ENCODE measurements at places on chromosomes 7 and 10.

DNA sequence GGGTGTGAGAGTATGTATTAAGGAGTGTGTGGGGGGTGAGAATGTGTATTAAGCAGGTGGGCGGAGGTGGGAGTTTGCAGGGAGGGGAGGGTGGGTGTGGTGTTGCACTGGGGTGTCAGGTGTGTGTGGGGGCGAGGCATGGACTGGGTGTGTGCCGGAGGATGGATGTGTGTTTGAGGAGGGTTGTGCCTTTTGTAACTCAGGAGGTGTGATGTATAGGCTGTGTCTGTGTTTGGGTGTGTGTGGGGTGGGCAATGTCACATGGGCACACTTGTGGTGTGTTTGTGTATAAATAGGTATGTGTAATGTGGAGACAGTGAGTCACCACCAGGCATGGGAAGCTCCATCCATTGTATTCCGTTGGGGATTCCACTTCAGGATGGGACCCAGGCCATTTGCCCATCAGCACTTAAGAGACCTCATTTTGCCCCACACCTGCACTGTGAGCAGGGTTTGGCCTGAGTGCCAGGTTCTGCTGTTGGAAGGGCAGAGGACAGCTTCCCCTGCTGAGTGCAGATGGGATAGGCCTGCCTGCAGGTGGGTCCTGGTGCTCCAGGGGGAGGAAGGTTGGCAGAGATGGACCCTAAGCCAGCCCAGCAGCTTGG, 5.8 kb downstream of the UNC5B start:
- DNase-seq = no peak

DNA sequence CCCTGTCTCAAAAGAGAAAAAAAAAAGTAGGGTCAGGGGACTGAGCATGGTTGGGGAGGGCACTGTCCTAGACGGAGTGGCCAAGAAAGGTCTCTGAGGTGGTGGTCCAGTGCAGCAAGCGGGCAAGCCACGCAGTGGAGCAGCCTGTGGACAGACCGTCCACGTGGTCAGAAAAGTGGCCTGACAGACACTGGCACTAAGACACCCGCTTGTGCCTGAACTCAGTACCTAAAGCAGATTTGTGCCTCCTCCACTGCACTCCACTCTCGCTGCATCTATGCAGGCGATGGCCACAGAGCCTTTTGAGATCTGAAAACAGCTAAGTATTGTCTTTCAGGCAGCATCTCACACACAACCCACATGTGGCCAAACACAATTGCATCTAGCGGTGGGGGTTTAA, 8.8 kb downstream of the ASB10 start:
- no peak for DNase-seq

GRCh38 chr10:16742165-16742960, 74.9 kb downstream of the RSU1 start:
- no peak for DNase-seq

DNA sequence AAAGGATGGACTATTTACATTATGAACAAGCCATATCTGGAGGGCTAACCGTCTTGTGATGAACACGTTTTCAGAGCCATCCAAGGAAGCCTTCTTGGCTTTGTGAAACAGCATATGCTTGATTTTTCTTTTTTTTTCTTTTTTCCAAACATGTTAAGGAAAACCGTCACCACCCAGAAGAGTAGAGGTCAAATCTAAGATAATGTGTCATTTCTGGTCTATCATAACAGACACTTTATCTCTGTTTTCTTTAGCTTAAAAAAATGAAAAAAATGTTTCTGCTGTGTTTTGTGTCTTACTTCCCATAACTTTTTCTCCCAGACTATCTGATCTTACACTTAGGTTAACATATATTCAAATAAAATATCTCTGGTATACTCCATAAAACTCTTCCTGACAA, 76.1 kb upstream of the DGKB start:
- DNase-seq = no peak

DNA sequence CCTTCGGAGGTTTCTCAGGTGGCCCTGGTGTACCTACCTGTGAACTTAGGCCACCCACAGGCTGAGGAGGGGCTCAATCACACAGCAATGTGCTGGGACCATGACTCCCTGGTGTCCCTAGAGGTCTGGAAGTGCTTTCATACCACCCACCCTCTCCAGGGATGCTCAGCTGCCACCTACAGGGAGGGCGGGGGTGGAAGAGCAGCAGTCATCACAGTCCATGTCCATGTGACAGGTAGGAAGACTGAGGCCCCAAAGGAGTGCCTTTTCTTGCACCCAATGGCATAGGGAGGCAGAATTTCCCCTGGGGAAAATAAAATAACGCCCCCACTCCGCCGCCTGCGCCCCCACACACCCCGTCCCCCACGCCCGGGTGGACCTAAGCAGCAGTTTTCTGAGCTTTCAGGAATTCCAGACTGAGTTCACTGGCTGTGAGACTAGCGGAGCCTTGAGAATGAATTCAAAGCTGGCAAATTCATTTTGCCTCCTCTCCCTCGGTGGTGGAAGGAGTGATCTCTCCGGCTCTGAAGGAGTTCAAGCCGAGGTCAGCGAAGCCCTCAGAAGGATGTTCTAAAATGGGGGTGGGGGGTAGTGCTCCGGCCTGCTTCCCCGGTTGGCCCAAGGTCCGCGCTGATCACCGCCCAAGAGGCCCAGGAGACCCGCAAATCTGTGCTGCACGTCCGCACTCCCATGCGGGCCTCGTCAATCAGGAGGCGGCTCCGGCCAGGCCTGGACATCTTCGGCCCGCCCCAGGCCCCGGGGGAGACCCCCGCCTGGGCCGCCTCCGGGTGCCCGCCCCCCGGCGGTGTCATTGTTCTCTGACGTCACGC, 2.1 kb upstream of the ZMIZ1 start:
- DNase-seq = no peak

DNA sequence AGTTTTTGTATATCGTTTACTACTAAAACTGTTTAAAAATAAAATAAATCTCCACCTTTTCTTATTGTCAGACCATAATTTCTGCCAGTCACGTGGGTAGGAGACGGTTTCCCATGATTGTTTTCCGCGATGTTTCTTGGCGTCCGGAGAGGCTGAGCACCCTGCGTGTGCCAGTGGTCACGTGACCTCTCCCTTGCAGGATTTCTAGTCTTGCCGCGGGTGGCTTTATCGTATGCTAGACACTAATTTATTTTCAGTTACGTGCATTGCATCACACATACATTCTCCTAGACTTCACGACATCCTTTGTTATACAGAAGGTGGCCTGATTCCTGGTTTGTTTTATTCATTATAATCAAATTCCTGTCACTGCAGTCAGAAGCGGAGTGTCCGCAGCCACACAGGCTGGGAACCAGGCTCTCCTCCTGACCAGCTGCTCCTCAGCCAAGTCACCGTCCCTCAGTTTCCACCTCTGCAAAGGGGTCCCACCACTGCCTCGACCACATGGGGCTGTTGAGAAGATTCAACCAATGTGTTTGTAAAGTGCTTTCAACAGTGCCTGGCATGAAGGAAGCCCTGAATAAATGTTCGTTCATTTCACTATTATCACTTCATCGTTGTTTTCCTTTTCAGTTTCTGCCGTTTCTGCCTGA, 203.2 kb upstream of the PPP2R2D start:
- DNase-seq = no peak

DNA sequence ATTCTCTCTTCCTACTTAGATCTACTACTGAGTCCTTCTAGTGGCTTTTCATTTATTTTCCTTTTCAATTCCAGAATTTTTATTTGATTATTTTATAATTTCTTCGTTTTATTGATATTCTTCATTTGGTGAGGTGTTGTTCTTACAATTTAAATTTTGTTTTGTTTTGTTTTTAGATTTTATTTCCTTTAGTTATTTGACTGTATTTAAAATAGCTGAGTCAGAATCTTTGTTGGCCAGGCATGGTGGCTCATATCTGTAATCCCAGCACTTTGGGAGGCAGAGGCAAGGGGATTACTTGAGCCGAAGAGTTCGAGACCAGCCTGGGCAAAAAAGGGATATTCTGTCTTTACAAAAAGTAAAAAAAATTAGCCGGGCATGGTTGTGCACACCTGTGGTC, 36.1 kb downstream of the AKAP9 start:
- no peak for DNase-seq

GRCh38 chr10:60042262-60042661, 135.9 kb upstream of the CCDC6 start:
- DNase-seq = no peak

DNA sequence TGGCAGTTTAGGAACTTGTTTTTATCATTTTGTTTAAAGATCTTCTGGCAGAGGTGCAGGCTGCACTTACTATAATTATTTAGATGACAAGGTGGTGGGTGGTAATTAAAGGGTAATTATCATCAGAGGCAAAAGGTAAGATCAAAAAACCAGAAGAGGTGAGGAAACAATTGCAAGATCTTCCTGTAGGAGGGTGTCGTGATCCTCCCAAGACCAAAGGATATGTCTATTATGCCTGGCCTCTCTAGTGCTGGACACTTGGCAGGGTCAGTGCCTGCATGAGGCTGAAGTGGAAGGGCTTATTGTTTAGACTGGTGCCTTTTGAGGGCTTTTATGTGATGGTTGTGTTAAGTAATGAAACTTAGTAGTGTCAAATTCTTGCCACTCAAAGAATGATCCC, 1.8 kb upstream of the WAPL start:
- no peak for DNase-seq

DNA sequence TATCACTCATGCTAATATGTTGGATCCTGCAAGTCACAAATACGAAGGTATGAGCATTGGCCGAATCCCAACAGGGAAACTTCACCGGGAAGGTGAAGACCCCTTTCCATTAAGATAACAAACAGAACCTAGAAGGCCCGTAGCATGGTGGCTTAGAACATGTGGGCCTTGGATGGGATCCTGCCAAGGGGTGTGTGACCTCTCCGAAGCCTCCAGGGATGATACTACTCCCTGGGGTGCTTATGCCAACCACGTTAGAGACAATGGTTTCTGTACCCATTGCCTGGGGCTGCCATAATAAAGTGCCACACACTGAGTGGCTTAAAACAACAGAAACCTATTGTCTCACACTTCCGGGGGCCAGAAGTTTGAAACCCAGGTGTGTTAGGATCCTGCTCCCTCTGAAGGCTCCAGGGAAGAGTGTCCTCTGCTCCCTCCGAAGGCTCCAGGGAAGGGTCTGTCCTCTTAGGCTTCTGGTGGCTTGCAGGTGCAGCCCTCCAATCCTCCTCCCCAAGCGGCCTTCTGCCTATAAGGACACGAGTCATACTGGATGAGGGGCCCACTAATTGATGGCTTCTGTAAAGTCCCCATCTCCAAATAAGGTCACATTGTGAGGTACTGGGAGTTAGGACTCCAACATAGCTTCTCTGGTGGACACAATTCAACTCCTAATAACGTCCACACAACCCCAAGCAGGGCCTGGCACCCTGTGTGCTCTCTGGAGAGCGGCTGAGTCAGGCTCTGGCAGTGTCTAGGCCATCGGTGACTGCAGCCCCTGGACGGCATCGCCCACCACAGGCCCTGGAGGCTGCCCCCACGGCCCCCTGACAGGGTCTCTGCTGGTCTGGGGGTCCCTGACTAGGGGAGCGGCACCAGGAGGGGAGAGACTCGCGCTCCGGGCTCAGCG, 992 bp upstream of the MGMT start:
- DNase-seq = no peak

DNA sequence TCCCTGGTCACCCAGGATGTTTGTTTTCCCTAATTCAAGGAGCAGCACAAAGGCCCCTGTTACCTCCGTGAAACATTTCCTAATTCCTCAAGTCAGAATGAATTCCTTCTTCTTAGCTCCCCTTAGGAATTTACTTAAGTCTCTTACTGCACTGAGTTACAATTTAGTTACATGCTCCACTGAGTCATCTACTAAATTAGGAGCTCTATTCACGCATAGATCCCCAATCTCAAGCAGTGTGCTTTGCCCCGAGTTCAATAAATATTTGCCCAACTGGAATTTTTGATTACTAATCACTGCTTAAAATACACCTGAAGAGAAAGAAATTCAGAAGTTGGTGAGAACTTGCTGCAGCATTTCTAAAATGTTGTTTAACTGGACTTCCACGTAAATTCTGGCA, 329.4 kb upstream of the MYO3A start:
- DNase-seq = no peak

GRCh38 chr10:91034042-91034441, 113.2 kb upstream of the ANKRD1 start:
- DNase-seq = no peak

GRCh38 chr10:91691981-91692380, 59.1 kb upstream of the PPP1R3C start:
- no peak for DNase-seq

DNA sequence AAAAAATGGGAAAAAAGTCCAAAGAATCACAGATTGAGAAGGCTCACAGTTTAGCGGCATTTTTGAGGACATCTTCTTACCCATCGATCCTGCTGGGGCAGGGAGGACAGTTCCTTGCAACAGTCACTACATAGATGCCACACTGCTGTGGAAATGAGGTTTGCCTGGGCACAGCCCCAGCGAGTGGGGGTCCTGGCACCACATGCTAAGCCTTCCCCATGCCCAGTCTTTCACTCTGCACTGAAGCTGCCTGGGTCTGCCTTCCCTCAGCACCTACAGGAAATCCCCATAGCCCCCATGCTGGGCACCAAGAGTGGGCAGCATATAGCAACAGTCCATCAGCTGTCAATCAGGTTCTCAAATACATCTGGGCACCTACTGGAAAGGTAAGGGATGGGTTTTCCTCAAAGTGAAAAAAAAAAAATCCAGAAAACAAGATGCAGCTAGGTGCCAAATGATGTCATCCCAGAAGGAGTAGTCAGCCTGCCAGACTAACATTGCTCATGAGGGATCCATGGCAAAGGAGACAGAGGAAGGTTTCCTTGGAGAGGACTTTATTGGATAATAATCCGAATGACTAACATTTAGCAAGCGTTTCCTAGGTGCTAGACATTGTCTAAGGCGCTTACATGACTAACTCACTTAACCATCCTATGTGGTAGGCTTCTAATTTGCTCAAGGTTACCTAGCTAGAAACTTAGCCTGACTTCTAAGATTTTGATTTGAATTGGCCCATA, 125.7 kb upstream of the CXCL12 start:
- DNase-seq = no peak

- DNase-seq = no peak
Observed at GRCh38 chr7:50595491-50596102, 30.4 kb upstream of the DDC start.

GRCh38 chr7:19248681-19249080, 103.5 kb upstream of the FERD3L start:
- no peak for DNase-seq

GRCh38 chr10:105837951-105838350, 1196.9 kb downstream of the SORCS3 start:
- no peak for DNase-seq

DNA sequence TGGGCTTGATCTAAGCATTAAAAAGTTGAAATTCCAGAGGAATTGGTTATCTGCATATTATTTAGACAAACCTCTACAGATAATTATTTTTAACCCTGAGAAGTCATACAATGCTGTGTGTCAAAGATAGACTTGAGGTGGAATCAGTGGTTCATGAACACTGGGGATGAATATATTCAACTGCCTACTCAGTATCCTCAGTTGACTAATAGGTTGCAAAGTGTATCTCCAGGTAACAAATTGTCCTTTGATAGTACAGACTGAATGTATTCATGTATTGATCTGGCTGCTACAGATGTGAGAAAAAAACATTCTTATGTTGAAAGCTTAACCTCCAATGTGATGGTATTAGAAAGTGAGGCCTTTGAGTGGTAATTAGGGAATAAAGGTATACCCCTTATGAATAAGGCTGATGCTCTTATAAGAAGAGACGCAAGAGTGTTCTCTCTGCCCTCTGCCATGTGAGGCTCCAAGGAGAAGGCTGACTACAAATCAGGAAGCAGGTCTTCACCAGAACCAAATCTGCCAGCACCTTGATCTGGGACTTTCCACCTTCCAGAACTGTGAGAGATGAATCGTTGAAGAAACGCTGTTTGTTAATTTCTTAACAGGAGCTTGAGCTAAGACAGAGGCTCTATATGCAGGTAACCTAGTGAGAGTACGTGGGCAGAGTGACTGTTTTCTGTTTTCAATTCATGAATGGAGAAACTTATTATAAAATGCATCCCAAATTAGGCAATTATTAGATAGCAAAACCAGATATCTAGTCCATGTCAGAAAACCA, 7.5 kb downstream of the MRPL32 start:
- no peak for DNase-seq
